ENCODE measurements at places on chromosomes 1 and 21.

DNA sequence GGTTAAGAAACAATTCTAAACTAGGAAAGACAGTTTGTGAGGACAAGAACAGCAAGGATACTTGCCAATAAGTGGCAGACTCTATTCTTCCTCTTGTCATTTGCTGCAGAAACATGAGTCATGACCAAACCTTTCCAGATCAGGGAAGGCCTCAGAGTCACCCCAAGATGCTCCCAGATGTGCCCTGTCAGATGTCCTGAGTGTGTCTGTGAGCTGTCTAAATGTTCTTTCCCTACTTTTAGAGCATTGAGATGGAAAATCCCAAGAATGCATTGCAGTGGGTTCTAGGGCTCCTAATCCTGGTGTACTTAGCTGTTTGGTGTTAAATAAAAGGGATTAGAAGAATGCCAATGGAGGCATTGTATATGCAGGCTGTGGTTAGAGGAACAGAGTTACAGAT lies 57.5 kb upstream of the KIAA0040 start:
- no peak for DNase-seq

- DNase-seq = no peak
Measured at GRCh38 chr1:220974431-220974830, 95.2 kb downstream of the HLX start.

GRCh38 chr1:68231627-68232288 lies 565 bp downstream of the WLS start:
- no peak for DNase-seq

- DNase-seq = no peak
Measured at GRCh38 chr1:208083016-208083714, 161.0 kb downstream of the PLXNA2 start.

DNA sequence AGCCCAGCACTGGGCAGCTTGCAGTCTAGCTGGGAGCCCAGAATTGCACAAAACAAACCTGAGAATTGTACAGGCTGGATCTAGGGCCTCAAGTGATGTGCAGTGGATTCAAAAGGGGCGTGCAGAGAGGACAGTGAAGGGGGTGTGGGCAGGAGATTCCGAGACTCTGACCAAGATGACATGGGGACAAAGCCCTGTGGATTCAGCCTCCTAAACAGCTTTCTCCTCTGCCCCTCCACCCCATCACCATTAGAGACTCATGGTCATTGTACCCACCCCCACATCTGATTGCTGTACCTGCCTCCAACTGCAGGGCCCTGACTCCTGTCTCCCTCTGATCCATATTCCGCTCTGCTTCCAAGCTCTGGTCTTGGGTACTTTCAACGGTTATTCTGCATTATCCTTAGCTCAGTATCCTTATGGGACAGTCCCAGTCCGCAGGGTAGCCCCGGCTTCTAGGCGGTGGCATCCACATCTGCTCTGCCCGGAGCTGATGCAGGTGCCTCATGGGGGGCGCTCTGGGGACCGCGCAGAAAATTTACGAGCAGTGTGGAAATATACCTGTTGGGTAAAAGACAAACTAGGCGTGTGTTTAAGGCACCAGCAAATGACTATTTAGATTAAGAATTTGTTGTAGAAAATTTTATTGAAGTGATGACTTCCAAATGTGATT lies 1.7 kb upstream of the BMP8A start:
- DNase-seq = no peak

DNA sequence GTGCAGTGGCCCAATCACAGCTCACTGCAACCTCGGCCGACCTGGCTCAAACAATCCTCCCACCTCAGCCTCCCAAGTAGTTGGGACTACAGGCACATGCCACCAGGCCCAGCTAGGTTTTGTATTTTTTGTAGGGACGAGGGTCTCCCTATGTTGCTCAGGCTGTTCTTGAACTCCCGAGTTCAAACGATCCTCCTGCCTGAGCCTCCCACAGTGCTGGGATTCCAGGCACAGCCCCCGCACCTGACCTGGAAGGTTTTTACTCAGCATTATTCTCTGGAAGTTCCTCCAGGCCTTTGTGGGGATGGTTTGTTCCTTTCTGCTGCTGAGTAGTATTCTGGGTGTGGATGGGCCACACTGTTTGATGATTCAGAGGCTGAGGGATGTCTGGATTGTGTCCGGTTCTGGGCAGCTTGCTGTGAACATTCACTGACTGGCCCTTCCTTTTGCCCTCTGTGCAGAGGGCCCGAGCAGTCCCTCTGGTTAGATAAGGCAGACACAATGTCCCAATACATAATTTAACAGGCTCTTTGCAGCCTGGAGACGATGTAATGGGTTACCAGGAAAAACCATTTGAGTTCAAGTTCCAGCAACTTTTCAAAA lies 6.0 kb upstream of the TRAPPC10 start:
- DNase-seq = no peak

GRCh38 chr1:209318181-209319056 lies 265.1 kb upstream of the CAMK1G start:
- DNase-seq = no peak

DNA sequence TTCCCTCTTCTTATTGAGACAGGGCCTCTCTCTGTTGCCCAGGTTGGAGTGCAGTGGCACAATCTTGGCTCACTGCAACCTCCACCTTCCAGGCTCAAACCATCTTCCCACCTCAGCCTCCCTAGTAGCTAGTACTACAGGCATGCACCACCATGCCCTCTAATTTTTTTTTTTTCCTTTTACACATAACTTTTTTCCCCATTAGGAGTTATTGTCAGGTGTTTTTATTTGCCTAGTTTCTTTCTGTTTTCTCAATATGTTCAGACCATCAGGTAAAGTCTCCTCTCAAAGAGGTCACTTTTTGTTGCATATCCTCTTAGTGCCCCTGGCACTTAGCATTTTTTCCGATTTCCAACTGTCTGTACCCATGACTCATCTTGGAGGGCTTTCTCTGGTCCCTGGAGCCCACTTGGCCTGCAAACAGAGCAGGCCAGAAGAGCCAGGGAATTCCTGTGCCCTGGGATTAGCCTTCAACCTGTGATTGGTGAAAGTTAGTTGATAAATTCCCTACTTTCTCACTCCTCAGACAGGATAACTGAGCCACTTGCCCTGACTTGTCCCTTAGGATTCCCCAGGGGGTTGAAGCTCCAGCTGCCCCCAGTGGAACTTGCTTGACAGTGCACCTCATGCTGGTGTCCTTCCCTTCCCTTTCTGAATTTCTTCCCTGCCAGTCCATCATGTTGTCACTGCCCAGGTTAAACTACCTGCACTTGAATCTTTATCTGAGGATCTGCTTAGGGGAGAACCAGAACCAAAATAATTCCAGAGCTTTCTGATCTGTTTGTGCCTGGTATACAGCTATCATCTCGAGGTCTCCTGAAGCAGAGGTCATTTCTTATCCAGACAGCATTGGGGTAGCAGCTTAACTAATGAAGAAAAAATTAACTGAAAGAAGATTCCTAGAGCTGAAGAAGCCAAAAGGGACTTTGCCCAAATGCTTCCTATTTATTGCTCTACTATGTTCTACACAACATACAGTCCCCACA lies 2.4 kb downstream of the NTPCR start:
- DNase-seq = no peak

GRCh38 chr1:111406321-111406768 lies 21.2 kb downstream of the OVGP1 start:
- DNase-seq = no peak

GRCh38 chr1:40404670-40405462 lies 31.3 kb downstream of the SMAP2 start:
- DNase-seq = no peak

- no peak for DNase-seq
Measured at GRCh38 chr1:235127203-235127602, 1.4 kb downstream of the TOMM20 start.

DNA sequence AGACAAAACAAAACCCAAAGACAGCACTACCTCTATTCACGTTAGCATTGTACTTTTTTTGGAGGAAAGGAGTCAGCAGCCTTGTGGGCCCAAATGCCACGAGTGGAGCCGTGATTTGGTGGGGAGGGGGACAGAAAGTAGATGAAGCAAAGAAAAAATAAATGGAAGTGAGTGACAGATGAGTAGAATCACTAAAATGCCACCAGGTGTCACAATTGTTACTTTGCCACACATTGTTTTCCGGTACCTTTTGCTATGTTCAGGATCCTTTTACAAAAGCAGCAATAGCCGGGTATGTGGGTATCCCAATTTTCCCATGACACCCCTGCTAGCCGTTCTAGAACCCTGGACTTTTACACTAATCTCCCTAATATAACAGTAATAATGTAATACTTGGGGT lies 85.0 kb upstream of the AK4 start:
- no peak for DNase-seq

GRCh38 chr1:186626356-186626932 lies 53.8 kb downstream of the PTGS2 start:
- DNase-seq = no peak

GRCh38 chr21:38664841-38665240 lies 140.9 kb upstream of the ETS2 start:
- no peak for DNase-seq

Measured in activated CD8-positive, alpha-beta memory T cell treated with anti-CD3 and anti-CD28 coated beads, Interleukin-2, amount 50 U/mL, for 48 hours (primary cell).